NCI-H1436 (cell line): ENCODE measurements at places on chromosomes 1 and 21.

- DNase-seq = no peak
Observed at GRCh38 chr1:25516686-25517085, 26.7 kb upstream of the LDLRAP1 start.

DNA sequence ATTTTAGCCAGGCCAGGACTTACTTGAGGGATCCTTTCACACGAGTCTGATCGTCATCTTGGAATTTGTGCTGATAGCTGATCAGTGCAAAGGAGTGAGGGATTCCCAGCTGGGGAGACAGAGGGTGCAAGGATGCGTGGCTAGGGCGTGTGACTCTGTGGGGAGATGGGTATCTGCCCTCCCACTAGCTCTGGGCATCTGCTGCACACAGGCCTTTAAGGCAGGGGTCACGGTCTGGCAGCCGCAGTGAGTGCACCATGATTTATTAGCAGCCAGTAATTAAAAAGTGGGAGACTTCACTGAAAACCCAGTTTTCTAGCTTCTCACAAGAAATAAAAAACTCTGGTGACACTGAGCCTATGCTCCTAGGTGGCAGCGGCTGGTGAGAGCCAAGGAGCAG is 20.4 kb downstream of the THAP3 start:
- DNase-seq = no peak

DNA sequence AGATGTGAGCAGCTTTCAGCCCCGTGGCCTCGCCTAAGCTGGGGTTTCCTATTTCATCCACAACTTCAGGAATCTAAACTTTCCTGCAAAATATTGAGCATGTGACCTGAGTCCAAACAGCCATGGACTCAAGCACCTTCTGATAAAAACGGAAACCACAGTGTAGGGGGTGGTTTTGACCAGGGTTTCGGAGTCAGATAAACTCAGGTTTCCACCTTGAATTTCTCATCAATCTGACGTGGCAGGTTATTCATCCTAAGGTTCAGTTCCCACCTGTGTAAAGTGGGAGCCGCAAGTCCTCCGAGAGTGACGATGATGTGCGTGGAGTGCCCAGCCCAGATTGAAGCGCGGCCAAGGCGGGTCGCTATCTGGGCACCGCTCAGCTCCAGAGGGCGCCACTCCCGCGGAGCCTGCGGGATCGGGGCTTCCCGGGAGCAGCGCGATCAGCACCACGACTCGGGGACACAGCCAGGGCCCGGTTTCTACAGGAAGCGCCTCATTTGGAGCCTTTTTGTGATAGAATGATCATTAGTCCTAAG is 871 bp upstream of the ETS2 start:
- peak; percentile 47 for DNase-seq

DNA sequence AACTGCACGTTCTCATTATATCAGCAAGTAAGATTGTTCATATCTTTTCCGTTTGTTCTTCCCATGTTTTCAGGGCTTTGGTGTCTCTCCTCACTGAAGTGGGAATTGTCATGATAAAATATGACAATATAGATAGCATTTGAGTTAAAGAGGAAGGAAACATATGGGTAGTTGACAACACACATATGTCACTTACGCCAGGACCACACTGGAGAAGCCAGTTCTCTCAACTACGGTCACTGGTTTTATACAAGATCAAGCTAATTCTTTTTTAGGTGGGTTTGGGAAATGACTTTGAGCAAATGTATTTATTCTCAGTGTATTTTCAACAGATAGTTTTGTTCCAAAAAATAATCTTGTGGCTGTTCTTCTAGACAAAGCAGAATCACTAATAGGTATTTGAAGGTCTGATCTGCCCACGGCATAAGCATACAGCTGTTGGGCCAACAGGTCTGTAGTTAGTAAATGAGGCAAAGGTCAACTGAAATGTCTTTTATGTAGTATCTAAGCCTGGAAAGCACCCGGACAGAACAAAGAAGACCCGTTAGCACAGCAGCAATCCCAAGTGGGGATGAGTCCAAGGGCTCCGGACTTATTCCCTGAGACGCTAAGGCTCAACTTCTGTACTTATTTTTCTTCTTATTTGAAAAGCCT is 433.6 kb upstream of the ZP4 start:
- DNase-seq = no peak

GRCh38 chr1:220281159-220281574 is 8.9 kb upstream of the RAB3GAP2 start:
- DNase-seq = peak; percentile 2

DNA sequence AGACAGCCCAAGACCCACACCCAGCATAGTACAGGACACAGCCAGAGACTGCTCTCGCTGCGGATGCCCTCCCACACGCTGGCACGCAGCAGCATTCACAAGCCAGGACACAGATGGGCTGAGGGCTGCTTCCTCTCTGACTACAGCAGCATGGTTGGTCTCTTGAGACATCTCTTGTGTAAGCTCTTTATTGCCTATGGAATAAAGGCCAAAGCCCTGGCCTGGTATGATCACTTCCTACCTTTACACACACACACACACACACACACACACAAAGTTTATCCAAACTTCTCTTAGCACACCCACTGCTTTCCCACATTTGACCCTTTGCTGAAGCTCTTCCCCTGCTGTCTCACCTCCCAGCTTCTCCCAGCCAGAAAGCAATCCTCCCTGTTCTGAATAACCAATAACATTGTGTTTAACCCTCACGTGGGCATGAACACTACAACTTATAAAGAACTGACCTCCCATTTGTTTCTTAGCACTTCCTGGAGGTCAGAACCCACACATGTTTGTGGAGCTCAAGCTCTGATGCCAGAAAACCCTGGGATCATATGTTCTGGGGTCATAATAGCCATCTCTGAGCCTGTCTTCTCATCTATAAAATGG is 1.2 kb upstream of the LUZP1 start:
- peak; percentile 28 for DNase-seq

- DNase-seq = no peak
Observed at GRCh38 chr1:175524003-175524402, 219.4 kb downstream of the TNR start.

DNA sequence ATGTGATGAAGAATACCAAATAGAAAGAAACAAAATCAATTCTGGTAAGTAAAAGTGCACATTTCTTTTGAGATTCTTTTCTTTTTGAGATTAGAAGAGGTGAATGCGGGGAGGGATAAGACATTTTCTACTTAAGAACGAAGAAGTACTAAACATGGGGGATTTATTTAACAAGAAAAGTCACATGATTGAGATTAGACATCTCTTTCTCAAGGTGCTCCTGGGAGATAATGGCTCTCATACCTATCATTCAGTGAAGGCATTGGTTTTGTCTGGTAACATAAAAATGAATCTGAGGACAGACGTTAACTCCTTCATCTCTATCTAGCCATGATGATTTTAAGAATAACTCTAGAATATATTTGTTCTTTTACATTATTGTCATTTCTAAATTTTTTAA is 147.9 kb upstream of the SAMSN1 start:
- DNase-seq = no peak

DNA sequence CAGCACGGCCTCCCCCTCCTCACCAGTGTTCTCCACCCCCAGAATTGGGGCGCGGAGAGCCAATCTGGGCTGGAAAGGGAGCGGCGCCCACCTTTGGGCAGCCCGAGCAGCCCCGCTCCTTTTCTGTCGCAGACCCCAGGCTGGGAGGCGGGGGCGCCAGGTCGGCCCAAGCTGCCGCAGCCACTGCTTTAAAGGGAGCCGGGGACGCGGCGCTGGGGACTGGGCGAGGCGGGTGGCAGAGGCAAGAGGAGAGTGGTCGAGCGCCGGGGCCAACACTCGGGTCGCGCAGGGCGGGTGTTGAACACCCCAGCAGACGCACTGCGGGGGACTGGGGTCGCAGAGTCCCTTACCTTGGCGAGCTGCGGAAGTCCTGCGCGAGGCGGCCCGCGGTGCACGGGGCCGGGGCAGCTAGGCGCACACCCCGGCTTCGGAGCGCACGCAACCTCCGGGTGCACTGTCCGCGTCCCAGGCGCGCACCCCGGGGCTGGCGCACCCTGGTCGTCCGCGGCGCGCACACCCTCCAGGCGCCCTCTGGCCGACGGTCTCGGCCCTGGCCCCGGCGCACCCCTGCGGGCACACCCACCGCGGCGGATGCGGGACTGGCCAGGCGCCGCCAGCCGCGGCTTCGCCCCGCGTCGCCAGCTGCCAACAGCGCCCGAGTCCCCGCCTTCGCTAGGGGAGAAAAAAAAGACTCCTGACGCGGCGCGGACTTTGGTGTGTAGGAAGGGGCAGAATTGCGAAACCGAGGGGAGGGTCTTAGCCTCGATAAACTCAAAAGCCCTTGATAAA is at the start of gene KANK4:
TSS of gene KANK4 (minus strand) at position 679 of the 789 bp plus-strand sequence. CDS start 37,870 bp downstream, outside the sequence.
- no peak for DNase-seq
